ENCODE measurements at places on chromosomes 7 and 10.

GRCh38 chr7:153638821-153639435 lies 413.3 kb upstream of the DPP6 start:
- DNase-seq: no peak

DNA sequence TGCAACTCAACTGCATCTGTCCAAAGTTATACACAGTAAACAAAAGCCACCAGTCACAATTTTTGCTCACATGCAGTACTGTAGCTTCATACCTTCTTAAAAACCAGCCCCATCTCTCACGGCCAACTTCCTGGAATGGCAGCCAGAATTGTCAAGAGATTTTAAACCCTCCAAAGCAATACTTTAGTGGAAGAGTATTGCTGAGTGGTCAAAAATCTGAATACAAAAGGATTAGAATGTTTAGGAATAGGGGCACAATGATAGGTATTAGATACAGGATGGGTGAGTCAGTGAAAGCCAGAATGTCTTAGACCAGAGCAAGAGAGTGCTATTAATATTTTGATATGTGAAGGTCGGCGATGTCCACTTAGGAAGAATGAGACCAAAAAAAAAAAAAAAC lies 193.9 kb downstream of the AGMO start:
- no peak for DNase-seq

- DNase-seq: no peak
Observed at GRCh38 chr7:142712617-142712957, 36.7 kb upstream of the PRSS1 start.

DNA sequence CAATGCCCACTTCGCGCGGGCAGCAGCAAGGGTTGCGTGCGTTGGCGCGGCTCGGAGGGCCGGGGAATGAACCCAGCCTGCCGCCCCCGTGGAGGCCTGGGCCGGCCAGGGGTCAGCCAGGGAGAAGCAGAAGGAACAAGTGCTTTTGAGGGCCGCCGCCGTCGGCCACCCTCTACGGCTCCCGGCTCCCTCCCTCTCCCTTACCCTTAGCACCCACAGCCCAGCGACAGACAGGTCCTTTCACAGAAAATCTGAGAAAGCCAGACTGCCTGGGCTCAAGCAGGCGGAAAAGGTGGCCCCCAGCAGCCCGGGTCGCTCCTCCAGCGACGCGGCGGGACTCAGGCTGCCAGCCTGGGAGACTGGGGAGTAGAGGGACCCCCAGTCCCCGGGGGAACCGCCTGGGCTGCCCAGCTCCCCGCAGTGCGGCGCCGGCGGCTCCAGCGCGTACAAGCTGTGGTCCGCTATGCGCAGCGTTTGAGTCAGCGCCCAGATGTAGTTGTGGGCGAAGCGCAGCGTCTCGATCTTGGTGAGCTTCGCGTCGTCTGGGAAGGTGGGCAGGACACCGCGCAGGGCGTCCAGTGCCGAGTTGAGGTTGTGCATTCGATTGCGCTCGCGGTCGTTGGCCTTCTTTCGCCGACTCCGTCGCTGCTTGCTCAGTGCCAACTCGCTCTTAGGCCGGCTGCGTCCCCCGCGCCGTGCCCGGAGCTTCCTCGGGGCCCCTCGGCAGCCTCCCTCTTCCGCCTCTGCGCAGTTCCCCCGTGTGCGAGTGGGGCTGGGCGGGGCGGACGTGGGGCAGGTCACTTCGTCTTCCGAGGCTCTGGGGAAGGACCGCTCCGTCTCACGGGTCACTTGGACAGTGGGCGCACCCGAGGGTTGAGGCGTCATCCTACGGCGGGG lies 815 bp downstream of the NEUROG3 start:
- DNase-seq: no peak

GRCh38 chr7:37048674-37049073 lies 324.4 kb upstream of the AOAH start:
- no peak for DNase-seq

DNA sequence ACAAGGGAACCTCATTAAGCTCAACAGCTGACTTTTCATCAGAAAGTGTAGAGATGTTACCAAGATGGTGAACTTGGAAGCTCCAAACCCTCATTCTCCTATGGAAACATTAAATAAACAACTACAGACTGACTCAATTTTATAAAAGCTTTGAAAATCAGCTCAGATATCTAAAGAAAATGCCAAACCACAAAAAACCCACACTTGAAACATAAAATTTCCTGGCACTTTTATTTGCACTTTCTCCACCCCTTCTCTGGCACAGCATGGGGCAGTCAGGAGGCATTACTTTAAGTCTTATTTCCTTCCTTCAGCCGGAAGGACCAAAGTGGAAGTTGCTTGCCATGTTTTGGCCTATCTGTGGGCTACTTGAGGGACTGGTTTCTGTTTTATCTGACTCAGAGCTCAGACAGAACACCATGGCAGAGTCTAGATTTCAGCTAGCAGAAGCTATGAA lies 114.7 kb downstream of the ODAD2 start:
- no peak for DNase-seq

GRCh38 chr10:105993609-105994008 lies 1170.9 kb downstream of the SORCS1 start:
- DNase-seq: no peak

DNA sequence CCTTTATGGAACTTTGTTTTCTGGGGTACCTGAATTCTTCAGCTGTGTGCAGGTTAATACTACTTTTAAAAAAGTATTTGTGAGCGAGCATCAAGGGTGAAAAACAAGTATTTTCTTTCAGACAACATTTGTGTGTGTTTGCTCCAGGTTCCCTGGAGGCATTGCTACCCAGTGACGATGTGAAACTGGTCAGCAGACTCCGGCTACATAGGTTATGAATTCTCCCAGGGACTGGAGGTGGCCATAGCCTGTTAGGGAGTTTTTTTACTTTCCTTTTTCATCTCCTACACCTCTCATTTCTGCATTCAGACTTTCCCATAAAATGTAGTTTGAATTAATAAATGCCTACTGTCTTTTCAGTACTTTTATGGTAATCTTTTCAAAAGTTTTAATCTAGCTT lies 7.6 kb downstream of the AKR1D1 start:
- no peak for DNase-seq

DNA sequence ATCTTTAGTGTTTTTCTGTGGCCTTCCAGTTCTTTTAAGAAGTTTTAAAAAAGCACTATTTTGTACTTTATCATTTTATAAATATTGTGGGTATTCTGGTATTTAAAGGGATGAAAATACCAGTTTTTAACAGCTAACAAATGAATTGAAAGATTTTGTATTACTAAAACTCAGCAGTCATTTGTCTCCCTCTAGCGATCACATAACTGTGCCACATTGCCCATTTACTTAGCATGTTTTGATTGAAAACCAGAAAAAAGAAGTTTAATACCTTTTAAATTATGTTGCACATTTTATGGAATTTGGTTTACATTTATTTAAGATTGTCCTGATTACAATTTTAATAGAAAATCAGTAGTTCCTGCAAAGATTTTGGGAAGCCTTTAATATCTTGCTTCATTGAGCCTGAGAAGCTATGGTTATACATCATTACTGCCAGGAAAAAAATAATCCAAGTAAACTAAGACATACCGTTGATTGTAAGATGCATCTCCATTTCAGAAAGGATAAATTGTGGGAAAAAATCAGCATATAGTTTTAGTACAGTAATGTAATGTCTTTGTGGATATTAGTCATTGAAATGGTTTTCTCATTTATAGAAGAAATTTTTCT lies 34.9 kb downstream of the TAX1BP1 start:
- DNase-seq: no peak

DNA sequence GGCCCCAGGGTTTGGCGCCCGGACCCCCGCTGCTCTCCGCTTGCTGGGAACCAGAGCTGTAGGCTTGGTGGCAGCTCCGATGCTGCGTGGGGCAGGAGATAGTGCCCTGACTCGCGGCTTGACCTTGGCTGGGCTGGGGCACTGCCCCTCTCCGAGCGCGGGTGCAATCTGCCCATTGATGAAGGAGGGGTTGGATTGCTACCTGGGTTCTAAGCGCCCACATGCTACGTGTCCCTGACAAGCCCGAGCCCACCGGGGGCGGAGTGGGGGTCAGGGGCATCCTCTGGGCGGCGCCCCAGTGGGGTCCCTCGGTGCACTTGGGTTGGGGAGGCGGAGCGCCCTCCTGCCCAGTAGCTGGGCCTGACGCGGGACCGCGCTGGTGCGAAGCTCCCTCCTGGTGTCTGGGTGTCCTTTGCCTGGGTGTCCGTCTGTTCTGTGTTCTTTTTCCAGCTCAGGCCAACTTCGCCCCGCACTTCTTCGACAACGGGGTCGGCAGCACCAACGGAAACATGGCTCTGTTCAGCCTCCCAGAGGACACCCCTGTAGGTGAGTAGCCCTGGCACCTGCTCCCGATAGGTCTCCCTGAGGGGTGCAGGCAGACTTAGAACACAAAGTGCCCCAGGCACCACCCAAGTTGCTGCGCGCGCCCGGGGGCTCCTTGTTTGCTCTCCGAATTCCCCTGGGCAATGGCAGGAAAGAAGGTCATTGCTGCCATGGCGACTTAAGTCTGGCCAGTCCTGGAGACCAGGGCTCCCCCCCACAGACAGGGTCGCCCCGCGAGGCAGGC lies 900 bp downstream of the CDHR1 start:
- DNase-seq: no peak

- no peak for DNase-seq
Observed at GRCh38 chr10:12597788-12598765, 248.7 kb downstream of the CAMK1D start.

GRCh38 chr10:75935650-75936400 lies 504.4 kb downstream of the LRMDA start:
- no peak for DNase-seq

DNA sequence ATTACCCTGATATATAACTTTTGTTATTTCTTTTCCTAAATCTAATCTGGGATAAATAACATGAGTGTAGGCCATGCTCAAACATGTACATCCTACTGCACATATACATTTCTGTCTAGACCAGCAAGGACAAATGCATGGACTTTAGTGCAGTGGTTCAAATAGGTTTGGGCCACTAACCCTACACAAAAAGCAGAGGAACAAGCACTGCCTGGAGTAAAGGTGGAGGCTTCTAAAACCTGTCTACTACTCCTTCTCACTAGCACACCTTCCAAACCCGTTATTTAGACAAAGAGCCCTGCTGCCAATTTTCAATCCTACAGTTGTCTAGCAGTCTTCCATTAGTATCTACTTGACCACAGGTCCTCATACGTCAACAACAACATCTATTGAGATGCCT lies 34.8 kb downstream of the SGCE start:
- no peak for DNase-seq

DNA sequence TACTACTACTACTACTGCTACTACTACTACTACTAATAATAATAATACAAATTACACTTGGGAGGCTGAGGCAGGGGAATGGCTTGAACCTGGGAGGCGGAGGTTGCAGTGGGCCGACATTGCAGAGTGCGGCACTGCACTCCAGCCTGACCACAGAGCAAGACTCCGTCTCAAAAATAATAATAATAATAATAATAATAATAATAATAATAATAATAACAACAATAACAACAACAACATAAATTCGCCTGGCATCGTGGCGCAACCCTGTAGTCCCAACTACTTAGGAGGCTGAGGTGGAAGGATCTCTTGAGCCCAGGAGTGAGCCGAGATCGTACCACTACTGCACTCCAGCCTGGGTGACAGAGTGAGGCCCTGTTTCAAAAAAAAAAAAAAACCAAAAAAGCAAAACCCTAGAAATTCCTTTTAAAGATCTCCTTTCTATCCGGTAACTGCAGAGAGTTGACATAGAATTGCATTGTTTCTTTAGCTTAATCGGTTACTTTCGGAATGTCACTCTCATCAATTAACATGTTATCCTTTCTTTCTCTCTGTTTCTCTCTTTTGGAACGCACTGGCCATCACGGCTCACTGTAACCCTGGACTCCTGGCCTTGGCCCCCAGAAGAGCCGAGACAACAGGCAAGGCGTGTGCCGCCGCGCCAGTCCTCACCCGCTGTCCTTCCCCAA lies 972 bp downstream of the PHYH start:
- no peak for DNase-seq

GRCh38 chr7:91355695-91356435 lies 91.6 kb downstream of the FZD1 start:
- no peak for DNase-seq

DNA sequence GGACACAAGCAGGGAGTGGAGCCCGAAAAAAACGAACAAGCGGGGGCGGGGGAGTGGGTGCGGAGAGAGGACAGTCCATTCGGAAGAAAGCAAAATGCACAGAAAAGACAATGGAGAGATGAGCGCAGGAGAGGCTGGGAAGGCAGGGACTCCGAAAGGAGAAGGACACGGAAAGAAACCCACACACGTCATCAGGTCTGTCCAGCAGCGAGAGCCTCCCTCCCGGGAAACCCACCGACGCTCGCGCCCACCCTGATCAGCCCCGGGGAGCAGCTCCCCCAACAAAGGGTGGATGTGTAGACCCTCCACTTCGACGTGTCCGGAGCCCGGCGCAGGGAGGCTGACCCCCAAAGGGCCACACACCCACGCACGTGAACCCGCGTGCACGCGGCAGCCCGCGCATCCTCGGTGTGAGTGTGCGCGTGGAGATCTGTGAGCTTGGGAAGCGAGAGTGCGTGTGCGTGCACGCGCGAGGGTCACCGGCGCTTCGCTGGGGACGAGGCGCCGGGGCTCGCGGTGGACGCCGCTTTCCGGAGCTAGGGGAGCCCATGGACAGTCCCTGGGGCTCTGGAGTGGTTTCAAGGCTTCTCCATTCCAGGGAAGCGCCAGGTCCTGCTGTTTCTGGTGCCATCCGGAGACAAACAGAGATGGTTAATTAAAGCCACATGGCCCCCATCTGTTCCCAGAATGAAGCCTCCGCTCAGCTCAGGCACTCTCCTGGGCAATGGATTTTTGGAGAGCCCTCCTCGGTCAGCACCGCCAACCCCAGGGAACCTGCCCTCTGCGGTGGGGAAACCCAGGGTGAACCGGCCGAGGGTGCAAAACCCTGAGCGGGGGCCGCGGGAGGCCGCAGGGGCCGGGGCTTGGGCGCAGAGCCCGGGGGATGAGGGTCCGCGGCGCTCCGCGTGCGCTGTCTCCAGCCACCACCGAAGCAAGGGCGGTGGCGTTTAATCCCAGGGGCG lies 916 bp downstream of the LAMB1 start:
- DNase-seq: no peak

GRCh38 chr7:51234609-51235308 lies 81.8 kb downstream of the COBL start:
- no peak for DNase-seq

DNA sequence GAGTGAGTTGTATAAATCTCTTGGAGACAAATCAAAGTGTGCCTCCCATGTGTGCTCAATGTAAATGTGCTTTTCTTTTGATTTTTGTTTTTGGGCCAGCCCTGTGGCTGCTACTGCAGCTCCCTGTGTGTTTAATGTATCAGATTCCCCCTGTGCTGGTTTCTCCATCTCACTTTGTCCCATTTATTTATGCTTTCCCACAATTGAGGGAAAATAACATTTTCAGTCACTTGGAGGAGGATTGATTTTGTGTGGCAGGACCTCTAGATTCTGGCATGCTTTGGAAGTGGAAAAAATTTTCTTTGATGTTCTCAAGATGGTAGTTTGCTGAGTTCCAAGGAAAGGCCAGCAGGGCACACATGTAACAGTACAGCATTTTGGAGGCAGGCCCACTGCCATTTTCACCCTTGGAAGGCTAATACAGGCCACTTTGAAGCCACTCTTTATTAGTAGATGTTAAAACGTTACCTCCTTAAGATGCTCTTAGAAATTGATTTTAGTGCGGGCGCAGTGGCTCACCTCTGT lies 323.6 kb downstream of the BICC1 start:
- DNase-seq: no peak

- DNase-seq: no peak
Observed at GRCh38 chr10:84176351-84176750, 2.8 kb downstream of the GPR15LG start.

- no peak for DNase-seq
Observed at GRCh38 chr7:27151341-27151930, 947 bp downstream of the HOXA3 start.

- DNase-seq: no peak
Observed at GRCh38 chr7:30162622-30163124, 27.9 kb downstream of the MTURN start.

GRCh38 chr10:48452879-48453412 lies 146.5 kb downstream of the MAPK8 start:
- no peak for DNase-seq
